Right ventricle myocardium inferior (tissue), 1 donor: ENCODE measurements at places on chromosomes 6 and 20.
A peak's percentile ranks its signal among the peaks of the same experiment; 100 is the strongest.

DNA sequence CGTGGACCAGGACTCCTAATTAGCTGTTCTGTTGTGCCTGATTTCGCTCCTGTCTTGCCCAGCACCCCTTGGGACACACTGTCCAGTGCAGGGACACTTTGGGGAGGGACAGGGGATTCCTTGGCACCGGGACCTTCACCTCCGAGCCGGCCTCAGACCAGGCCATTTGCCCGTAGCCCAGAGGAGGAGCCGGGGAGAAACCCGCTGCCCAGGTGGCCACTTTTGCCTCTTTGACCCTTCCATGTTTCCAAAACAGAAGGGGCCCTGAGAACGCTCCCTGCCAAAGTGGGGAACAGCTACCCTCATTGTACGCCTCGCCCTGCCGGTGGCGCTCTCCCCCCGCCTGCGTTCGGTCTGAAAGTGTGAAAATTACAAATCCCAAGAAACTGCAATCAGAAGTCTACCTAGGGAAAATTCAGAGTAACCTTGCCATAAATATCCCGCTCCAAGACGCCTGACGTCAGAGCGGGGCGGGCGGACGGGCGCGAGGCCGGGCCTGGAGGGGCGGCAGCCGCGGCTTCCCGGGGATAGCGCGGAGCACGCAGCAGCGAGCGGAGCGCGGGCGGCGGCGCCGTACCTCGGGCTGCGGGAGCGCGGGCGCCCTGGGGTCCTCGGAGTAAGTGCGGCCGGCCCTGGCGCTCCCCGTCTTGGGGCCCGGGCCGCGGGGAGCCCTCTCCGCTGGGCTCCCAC is at the start of gene DAAM2:
Gene DAAM2 (plus strand): TSS at position 527 of the 690 bp plus-strand sequence. CDS start 63,927 bp downstream, outside the sequence.
- peak; percentile 80 for DNase-seq

DNA sequence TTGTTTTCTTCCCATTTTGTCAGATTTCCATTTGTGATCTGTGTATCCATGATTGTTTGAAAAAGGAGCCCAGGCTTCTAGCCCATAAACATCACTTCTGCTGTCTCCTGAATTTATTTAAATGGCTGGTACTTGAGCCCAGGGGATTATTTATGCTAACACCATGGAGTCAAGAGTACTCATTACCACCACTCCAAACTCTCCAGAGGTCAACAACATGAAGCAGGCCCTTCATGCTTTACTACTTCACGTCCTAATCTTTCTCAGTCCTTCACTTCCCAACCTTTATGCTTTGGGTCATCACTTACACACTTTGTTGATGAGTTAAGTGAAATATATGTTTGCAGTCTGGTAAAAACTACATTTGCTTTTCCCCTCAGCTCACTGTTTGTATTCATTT is 247.8 kb downstream of the BMP2 start:
- DNase-seq, result no peak

DNA sequence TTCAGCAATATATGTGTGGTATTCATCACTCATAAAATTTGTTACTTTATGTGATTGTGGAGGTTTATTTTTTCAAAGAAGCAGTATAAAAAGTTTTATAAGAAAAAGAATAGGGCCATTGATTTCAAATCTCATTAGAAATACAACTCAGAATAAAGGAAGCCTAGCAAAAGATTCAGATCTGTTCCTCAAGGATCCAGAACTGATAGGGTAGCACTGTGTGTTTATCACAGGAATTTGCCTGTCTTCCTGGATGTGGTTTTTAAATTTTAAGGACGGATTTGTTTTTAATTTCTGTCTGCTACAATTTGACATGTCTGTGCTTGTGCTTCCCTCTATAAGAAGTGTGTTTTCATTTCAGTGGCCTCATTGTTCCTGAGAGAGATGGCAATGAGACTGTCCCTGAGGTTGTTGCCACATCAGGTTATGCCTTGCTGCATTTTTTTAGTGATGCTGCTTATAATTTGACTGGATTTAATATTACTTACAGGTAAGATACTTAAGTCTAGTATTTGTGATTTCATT is 74.6 kb downstream of the ATRN start:
- DNase-seq, result no peak

- DNase-seq, result no peak
Observed at GRCh38 chr6:167122827-167123657, at the start of gene CCR6. Gene CCR6 (plus strand): TSS chr6:167123096. CDS start chr6:167136135, 13,039 bp downstream.

- DNase-seq, result no peak
Observed at GRCh38 chr6:32129297-32130088, 595 bp downstream of the FKBPL start.

DNA sequence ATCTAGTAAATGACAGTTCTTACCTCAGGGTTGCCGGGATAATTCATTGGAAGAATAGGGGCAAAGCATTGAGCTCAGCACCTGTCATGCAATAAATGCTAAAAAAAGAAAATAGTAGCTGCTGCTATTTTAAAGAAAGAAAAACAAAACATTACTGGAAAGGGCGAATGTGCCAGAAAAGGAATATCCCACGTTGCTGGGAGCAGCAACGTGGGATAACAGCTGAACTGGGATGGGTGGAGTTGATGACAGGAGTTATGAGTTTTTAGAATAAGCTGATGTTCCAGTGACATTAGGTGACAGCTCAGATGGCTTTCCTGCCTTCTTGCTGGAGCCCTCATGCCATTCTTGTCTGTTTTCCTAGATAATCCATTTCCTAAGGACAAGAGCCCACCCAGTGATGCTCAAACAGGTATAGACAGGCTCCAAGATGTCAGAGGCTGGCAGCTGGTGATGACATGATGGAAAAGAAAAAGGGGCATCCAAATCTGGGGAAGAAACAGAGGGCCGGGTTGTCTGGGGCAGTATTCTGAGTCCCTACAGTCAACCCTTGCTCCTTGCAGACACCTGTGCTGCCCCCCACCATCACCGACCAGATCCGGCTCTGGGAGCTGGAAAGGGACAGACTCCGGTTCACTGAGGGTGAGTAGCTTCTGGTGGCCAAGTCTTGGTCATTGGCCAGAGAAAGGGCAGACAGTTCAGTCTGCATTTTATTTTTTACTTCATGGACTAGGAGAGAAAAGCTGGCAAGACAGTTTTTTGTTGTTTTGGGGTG is 1.1 kb upstream of the VARS2 start:
- DNase-seq, result no peak

DNA sequence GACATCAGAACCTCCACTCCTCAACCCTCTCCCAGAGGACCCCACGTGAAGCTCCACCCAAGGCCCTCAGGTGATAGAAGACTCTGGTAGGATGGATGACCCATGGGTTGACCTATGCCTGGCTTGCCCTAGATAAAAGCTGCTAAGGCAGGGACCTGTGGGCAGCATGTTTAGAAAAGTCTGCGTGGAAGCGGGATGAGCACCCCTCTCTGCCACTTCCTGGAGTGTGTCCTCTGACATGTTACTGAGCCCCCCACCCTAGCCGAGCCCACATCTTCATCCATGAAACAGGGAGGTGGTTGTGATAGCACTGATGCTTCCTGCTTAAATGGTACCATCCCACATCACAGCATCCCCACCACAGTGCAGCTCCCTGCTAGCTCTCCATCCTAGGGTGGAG is 21.8 kb downstream of the MOCS1 start:
- DNase-seq, result no peak
